IPS DF 6.9 (cell line): ENCODE measurements at places on chromosomes 7 and 10.
A peak's percentile ranks its signal among the peaks of the same experiment; 100 is the strongest.

- no peak for DNase-seq
These were observed 189.5 kb downstream of the JAZF1 start for GRCh38 chr7:27991006-27991528.

DNA sequence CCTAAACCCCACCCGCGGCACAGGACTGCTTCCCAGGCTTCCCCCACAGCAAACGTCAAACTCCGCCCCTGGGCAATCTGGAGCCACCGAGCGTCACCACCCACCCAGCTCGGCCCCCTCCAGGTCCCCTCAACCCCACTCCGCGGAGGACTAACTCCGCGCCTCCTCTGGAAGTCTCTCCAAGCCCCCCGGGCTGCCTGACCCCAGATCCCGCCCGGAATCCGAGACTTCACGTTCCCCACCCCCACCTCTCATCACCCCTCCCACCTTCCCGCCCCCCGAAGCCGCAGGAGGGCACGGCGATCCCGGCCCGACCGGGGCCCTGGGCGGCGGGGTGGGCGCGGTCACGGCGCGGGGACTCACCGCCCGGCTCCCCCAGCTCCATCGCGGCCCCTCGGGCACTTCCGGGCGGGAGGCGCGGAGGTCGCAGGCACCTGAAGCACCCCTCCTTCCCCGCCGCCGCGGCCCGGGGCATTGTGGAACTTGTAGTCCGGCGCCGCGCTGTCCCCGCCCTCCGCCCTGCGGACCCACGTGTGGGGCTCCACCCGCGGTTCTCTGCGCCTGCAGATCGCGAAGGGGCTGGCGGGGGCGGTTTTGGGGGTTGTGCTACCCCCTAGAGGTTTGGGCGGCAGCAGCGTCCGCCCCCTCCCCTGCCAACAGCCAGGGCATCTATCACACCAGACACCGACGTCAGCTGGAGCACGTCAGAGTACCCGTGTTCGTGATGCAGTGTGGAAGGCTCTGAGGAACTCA is at the start of gene TMUB1:
Gene TMUB1, minus strand, starts transcription at position 423 of the 753 bp plus-strand sequence. CDS start 930 bp downstream, outside the sequence.
- DNase-seq: no peak

DNA sequence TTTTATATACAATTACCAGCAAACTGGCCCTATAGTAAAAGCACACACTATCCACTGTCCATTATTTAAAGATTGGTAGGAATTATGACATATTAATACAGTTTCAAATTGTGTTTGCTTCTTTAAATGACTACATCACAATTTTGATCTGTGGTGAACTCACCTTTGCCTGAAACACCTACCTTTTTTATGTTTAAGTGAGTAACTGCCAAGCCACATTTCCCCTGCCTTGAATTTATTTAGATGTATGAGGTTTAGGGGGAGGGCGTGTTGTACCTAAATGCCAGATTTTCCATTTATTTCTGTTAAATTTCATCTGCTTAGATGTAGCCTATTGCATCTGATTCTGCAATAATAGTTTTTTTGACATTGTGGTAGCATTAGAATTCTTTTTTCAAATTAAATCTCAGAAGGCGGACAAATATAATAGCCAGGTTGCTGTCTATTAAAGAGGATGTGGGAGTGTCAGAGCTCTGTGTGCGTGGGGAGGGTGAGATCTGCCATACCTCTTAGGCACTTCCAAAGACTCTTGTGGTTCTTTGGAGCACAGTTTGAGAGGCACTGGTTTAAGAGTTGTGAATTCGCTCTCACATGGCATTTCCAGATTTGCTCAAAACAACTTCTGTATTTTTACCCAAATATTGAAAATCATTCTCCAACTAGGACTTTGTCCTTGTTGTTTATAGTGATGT is 13.8 kb downstream of the PIK3CG start:
- no peak for DNase-seq

GRCh38 chr7:93226310-93226709 is at the start of gene HEPACAM2:
TSS of gene HEPACAM2 (minus strand) at chr7:93226469.
- DNase-seq: no peak

- no peak for DNase-seq
These were observed 11.7 kb downstream of the PLAC9 start for GRCh38 chr10:80144067-80144695.

- no peak for DNase-seq
These were observed 8.2 kb upstream of the MAGI2 start for GRCh38 chr7:79461660-79462059.

DNA sequence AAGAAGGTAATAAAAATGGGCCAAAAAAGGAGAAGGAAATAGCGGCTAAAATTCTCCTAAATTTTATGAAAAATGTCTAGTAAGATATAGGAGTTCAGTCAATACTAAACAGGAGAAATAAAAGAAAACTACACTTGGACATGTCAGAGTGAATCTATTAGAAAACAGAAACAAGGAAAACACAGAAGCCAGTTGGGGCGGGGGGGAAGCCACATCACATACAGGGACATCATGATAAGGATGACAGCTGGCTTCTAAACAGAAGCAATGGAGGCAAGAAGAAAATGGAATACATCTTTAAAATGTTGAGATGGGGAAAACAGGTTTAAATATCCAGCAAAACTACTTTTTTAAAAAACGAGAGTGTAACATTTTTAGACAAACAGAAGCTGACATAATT is 77.8 kb downstream of the CUBN start:
- DNase-seq: no peak

DNA sequence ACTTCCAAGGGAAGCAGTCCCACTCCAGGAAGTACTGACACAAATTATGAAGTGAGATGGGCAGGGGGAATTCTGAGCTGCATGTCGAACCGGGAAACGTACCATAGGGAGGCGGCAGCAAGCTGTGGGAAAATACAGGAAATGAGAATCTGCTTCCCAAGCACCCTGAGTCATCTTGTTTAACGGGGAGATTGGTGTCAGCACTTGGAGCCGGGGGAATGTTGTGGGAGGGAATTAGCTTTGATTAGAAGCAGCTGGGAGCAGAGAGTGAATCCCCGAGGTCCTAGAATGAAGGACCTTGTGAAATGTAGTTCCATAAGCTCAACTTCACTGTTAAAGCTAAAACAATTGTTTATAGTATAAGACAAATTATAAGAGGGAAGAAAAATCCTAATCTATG is 141.4 kb upstream of the PRKCQ start:
- DNase-seq: no peak

DNA sequence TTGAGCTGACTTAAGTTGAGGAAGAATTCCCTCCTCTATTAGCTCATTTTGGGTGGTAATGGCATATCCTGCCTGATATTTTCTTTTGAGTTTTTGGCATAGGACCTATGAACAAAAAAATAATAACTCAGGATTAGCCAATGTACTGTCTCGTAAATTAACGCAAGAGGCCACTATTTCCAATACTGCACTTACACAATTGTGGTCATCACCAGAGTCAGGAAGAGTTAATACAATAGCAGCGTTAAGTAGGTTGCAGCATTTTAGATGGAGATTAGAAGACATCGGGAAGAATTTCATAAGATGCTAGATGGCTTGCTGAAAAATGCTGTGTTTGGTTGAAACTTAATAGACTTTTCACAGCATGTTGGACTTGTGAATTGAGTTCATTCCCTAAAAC is 36.4 kb downstream of the ANTXRL start:
- no peak for DNase-seq

DNA sequence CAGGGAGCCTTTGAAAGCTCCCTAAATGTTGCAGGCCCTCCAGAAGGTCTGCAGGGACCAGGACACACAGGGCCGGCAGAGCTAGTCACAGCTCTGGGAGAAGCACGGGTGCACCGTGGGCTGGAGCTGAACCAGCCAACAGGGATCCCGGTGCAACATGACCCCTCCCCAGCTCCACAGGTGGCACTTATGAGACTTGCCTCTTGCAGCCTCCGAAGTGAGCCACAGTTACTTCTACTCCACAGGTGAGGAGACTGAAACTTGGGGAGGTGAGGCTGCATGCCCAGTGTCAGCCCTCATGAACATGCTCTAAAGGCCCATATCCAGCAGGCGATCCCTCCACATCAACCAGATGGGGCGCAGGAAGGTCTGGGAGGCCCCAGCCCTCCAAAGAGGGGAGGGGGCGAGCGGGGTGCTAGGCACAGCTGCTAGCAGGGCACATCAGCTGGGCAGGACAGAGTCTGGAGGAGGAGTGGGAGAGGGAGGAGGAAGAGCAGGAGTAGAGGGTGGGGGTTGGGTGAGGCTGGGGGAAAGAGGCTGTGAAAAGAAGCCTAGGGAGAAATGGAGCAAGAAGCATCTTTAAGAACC is 224.3 kb downstream of the ELFN1 start:
- no peak for DNase-seq

- DNase-seq: no peak
These were observed 24.1 kb upstream of the DNMBP start for GRCh38 chr10:100033766-100034418.

DNA sequence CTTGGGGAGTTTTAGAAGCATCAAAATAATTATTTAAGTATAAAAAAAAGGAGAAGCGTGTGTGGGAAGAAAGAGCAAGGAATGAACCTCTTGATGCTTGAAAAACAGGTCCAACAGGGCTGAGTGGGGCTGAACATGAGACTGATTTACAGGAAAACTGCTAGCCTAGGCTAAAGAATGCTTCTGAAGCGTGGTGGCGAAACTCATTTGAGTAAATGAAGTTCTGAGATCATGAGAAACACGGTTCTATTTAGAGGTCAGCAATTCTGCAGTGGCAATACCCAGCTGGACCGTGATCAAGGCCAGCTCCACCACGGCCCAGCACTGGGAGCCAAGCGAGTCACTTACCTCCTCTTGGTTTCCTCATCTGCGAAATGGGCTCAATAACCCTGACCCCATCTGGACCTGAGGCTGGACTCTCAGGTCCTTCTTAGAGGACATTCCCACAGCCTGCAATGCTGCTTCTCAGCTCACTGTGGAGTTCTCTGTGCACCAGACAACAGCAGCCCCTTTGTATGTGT is 140.1 kb upstream of the ADAM12 start:
- DNase-seq: no peak

DNA sequence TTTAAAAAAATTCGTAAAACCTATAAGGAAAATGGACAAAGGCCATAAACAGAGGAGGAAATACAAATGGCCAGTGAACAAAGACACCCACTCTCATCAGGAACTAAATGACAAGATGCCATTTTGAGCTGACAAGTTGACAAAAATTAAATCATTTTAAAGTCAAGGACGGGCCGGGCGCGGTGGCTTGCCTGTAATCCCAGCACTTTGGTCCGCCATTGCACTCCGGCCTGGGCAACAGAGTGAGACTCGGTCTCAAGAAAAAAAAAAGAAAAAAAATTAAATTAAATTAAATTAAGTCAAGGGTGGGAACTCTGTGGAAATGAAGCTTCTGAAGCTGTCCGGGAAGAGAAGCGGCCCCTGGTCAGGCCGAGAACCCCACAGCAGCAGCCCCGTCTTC is 1.2 kb upstream of the NOM1 start:
- DNase-seq: no peak

DNA sequence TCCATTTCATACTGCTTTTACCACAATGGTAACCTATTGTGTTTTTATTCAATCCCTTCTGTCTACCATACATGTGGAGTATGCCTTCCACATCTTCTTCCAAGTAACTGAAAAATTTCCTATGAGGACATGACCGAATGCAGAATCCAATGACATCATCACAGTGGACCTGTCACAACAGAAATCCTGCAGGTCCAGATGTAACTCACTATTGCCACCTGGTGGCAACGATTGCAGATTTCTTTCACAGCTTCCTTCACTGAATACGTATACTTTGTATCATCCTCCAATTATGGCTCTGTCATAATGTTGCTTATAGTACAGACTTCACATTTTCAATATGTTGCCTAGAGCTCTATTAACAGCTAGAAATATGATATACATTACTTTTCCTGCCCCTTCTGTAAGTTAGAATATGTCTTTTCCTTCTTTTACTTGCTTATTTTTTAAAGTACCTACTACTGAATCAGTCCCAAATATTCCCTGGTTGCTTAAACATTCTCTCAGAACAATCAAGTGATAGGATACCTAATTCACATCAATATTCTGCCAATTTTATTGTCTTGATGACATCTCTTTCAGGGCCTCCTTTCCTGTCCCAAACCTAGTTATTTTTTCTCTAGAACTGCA is 45.4 kb downstream of the SLC13A1 start:
- DNase-seq: peak; percentile 71

DNA sequence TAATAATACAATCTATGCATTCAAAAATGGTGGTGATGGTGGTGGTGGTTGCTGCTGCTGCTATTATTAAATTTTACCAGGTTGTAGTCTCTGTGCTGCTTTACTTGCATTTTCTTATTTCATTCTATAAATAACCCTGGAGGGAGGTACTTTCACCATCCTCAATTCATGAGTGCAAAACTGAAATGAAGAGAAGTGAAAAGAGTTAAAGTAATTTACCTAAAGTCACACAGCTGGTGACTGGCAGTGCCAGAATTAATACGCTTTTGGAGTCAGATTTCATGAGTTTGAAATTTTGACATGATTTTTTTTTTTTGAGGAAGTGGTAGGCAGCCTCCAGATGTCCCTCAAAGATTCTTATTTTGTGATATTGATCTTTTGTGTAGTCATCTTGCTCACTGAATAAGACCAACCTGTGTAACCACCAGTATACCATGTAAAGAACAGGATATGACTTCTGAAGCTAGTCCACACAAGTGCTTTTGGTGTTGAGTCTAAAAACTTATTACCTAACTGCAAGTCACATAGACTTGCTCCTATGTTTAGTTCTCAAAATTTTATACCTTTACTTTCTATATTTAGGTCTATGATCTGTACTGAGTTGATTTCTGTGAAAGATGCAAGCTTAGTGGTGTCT is 218.8 kb downstream of the ZWINT start:
- DNase-seq: no peak

- no peak for DNase-seq
These were observed 42.1 kb downstream of the ST8SIA6 start for GRCh38 chr10:17412323-17412722.

- DNase-seq: no peak
These were observed 450.1 kb downstream of the KCNMA1 start for GRCh38 chr10:77187376-77187999.

DNA sequence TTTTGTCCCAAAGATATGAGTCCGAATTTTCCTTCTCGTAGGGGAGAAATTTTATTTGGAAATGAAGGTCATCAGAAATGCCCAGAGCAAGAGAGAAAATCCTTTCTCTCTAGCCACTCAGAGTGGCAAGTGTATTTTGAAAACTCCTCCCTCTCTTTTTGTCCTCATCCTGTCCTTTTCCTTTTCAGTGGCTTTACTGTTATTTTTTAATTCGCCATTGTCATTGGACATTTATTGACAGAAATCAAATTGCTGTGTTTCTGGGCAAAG is 39.6 kb downstream of the TET1 start:
- DNase-seq: no peak

- DNase-seq: no peak
These were observed 78.6 kb downstream of the ARL5B start for GRCh38 chr10:18737841-18738240.

GRCh38 chr10:92822964-92823363 is 25.4 kb upstream of the EXOC6 start:
- DNase-seq: no peak

DNA sequence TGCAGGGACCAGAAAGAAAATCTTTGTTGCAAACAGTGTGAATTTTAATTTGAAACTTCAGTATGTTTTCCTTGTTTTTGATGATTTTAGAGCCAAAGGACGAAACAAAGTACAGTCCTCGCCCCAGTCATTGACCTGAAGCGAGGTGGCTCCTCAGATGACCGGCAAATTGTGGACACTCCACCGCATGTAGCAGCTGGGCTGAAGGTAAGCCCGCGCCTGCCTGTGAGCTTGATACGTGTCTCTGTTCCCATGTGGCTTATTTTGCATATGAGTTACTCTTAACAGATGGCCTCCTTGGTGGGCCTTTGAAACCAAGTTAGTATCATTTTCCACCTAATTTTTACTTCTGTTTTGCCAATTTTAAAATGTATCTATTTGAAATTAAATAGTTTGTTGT is 12.3 kb downstream of the RBM17 start:
- no peak for DNase-seq
